ENCODE measurements at places on chromosomes 3 and 15.

DNA sequence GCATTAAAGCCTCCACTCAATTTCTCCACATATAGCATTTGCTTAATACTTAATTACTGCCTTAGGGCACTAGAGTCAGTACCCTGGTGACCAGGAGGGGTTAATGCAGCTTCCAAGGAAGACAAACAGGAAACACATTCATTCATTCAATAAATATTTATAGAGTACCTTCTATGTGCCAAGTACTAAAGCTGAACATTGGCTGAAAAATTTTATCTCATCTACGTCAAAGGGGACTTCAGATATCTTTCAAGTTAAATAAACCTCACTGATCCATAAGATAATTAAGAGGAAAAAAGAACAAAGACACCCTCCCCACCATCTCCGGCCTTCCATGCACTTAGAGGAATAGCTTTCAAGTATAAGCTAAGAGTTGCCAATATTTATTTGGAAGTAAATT lies 156.9 kb upstream of the PRICKLE2 start:
- no peak for DNase-seq

DNA sequence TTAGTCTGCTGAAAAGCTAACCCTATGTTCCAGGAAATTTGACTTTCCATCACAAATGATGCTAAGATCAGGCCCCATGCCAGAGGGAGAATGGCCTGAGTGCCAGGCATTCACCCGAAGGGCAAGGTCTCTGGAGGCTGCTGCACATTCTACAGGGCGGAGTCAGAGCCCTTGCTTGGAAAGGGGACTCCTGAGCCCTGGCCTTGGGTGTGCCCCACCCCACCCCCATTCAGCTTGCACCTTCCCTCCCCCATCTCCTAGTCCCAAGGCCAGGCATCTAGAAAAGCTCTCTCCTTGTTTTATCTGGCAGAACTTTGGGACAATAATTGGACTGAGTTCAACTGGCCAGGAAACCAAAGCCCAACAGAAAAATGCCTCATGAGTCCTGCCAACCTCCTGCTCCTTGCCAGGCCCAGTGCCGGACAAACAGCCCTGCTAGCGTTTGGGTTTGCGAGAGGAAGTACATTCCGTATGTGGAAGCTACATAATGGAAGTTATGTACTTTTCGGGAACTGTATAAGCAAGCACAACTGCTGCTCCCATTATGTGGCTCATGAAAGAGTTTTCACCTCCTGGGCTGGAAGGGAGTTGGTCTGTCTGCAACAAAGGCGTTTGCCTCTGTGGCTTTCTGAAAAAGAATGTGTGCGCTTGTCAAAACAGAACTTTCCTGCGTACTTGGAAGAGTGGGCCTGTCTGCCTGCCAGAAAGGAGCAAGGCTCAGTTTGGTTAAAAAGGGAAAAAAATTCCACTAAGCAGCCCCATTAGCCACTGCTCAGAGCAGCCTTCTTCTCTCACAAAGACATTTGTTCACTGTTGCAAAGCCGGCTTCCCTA lies 321.5 kb upstream of the CTNNB1 start:
- DNase-seq, result no peak

DNA sequence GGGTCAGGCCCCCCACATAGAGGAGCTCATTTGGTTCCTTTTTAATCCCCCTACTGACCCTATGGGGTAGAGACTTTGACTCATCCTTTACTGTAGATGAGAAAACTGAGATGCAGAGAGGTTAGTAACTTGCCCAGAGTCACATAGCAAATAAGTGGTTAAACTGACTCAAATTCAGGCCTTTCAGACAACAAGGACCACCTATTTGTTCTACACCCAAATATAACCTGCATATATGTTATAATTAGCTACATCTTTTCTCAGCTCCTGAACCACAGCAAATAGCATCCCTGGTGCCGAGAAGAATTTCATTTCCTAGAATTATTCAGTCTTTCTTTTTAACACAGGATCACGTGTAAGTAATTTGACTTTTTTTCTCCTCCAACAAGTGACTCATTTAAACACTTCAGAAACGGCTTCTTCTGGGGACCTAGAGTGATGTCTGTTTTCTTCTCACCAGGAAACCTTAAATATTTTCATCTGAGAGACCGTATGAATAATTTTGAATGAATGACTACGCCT lies 57.4 kb downstream of the MGLL start:
- no peak for DNase-seq

DNA sequence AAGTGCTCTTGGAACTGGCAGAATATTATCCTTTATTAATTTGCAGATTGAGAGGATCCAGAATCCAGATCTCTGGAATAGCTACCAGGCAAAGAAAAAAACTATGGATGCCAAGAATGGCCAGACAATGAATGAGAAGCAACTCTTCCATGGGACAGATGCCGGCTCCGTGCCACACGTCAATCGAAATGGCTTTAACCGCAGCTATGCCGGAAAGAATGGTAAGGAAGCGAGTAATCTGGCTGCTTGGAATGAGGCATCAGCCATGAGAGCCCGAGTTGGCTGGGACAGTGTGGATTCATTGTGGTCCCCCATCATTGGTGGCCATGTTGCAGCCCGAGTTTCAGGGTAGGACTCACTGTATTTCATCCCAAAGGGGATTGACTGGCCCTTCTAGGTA lies 47.1 kb downstream of the PARP14 start:
- DNase-seq, result no peak

DNA sequence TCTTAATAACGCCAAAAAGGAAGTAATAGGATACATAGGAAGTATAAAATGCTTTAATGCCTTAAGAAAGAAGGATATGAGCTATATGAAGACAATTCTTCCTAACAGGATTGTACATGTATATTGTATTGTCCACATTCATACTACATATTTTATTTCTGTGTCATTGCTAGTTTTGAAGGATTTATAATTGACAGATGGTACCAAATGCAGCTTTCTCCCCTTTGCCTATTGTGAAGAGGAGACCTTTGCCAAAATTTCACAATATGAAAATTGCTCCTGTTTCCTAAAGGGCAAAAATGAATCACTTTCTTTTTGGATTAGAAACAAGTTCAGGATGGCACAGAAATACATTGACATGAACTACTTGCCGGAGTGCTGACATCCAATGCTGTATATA lies 34.8 kb upstream of the EOMES start:
- no peak for DNase-seq

DNA sequence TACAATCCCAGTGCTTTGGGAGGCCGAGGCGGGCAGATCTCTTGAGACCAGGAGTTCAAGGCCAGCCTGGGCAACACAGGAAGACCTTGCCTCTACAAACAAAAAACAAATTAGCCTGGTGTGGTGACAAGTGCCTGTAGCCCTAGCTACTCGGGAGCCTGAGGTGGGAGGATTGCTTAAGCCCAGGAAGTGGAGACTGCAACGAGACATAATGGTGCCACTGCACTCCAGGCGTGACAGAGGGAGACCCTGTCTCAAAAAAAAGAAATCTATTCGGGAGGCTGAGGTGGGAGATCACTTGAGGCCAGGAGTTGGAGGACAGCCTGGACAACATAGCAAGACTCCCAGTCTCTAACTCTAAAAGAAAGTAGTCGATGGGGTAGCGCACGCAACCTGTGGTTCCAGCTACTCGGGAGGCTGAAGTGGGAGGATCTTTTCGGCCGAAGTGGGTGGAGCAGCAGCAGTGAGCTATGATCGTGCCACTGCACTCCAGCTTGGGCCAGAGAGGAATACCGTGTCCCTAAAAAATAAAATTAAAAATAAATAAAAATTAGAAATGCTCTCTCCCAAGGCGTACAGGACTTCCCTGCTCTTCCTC lies 775 bp downstream of the C3orf33 start:
- DNase-seq, result peak; percentile 11

DNA sequence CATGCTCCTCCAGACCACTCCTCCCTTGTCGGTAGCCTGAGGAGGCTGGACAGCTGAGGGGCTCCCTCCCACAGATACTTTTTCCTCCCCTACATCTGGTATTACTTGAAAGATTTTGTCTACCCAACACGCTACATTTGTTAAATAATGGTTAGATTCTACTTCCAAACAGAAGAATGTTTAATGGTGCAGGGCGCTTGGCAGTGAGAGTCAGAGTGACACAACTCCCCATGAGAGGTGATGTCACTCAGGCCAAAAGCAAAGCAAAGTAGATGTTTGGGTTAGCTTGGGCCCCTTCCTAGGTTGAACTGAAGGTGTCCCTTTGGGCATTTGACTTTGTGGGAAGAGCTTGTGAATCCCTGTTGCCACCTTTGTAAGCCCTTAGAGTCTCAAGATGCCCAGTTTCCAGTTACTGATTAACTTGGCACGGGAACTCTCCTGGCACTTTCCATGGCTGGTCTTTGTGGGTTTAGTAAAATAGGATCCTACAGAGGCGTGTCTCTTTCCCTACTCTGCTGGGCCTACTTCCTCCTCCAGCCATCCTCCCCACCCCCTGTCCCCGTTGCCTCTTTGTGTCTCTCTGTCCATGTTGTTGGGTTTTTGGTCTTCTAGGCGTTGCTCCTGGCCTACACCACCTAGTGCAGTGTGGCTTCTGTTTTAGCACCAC lies 5.6 kb downstream of the LIMD1 start:
- no peak for DNase-seq

GRCh38 chr3:186964616-186965015 lies 34.3 kb downstream of the ST6GAL1 start:
- no peak for DNase-seq

GRCh38 chr3:17258823-17259436 lies 374.2 kb downstream of the PLCL2 start:
- no peak for DNase-seq

GRCh38 chr3:162007722-162008121 lies 511.1 kb downstream of the OTOL1 start:
- DNase-seq, result no peak

DNA sequence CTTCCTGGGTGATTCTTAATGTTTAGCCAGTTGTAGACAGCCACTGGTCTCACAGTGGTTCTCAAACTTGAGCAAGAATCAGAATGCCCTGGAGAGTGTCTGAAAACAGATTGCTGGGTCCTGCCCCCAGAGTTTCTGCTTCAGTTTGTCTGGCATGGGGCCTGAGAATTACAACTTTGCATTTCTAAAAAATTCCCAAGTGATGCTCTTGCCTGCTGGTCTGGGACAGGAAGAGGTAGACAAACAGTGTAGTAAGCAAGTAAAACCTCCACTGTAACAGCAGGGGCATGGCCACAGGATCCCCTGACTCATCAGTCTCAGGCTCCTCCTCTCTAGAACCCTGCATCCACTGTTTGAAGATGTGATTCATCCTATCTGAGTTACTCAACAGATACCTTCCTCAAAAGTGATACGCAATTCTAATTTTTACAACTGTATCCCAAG lies 36.5 kb downstream of the DZIP1L start:
- no peak for DNase-seq

GRCh38 chr3:27147215-27147614 lies 222.0 kb downstream of the NEK10 start:
- DNase-seq, result no peak

GRCh38 chr15:92322566-92323355 lies 70.9 kb upstream of the ST8SIA2 start:
- DNase-seq, result no peak

GRCh38 chr3:178718995-178719635 lies 182.9 kb downstream of the KCNMB2 start:
- DNase-seq, result no peak

- no peak for DNase-seq
Measured at GRCh38 chr3:51887620-51888019, 12.2 kb upstream of the IQCF5 start.

DNA sequence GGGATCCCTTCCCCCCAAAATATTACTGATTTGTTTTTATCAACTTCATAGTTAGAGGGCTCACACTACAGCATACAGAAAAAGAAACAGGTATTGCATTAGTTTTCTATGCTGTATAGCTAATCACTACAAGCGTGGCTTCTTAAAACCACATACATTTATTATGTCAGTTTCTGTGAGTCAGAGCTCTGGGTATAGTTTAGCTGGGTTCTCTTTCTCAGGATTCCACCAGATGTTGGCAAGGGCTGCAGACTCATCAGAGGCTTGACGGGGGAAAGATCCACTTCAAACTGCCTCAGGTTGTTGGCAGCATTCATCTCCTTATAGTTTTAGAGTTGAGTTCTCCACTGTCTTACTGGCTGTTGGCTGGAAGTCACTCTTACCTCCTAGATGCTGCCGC lies 328.0 kb downstream of the NLGN1 start:
- DNase-seq, result no peak

DNA sequence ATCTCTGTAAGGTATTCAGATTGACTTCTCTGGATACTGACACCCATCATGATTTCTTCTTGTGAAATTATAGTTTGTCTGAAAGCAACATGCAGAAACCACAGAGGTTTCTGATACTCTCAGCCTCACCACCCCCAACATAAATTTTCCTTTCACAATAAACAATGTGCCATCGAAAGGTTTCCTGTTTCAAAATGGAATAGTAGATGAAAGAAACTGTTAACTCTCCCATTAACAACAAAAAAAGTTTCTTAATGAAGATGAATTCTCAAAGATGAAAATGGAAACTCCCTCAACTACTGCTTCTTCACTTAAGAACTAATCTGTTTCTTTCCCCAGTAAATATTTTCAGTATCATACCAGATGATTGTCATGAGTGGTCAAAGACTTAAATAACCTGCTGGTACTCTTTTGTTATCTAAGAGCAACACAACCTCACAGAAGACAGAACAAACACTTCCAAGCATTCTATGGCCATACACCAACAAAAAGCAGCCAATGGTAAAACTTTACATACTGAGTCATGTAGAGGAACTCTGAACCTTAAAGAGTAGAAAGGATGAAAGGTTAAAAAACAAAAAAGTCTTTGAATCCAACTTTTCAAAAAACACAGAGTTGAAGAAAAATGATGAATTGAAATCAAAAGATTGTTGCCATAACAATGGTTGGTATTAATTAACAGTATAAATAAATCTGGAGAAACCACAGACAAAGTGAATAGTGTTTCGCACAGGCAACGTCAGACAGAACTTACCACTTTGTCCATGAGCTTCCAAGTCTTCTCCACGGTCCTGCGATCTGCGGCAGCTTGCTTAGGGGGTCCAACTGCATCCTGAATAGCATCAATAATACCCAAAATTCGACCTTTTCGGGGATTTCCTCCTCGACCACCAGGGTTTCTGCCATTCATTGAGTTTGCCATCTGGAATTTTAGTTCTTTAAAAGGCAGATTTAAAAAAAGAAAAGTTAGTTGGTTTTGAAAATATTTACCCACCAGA lies 1.9 kb downstream of the CBLB start:
- no peak for DNase-seq

GRCh38 chr15:60982249-60982910 lies 246.7 kb downstream of the RORA start:
- no peak for DNase-seq
